Memory B cell (primary cell): ENCODE measurements at places on chromosomes 4 and X.

- DNase-seq, result no peak
Observed at GRCh38 chr4:122356317-122356808, 22.4 kb upstream of the ADAD1 start.

DNA sequence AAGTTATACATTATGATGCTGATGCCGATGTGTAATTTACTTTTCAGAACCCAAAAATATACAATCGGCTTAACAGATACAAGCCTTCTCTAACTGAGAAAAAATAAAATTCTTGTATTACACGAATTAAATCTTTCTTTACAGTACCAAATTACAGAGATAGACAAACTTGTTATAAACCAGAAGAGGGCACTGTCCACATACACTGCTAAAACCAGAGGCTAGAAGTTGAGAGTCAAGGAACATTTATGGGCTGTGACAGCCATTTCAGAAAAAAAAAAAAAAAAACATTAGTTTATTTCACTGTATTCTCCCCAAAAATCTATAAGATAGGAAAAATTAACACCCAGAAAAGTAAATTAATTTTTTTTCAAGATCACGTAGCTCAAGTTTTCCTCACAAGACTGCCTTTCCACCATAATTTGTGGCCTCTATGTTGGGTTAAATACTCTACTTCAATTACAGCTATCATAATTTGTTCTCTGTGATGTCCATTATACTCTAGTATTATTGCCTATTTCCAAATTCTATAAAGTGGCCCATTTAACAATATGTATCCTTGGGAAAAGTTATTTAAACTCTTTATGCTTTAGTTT lies 12.0 kb downstream of the EREG start:
- no peak for DNase-seq

DNA sequence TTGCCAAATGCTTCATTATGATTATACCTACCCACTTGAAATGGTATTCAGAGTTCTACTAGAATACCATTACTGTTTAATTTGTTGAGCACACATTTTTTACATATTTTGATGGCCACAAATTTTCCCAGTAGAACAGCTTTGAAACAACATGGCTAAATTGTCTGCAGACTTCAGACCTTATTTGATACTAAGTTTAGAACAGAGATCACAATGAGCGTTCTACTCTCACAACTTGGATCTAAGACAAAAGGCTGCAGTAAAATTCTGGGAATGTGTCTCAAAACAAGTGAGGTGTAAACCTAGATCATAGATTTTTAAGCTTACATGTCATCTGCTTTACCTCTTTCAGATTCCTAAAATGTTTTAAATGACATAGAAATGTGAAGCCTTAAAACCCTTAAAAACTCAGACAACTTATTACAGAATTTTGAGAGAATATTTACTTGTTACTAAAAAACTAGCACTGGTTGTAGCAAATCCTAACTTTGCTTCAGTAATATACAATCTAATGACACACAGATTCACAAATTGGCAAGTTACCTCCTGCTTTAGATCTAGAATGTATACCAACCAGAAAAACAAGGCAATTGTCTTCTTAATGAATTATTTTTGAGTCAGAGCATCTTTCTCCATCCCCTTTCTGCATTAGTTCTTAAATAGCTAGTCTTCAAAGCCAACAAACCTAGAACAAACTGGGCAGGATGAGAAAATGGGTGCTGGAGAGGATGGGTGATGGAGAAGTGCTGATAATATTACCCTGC lies 243.3 kb downstream of the SLC7A11 start:
- DNase-seq, result no peak

DNA sequence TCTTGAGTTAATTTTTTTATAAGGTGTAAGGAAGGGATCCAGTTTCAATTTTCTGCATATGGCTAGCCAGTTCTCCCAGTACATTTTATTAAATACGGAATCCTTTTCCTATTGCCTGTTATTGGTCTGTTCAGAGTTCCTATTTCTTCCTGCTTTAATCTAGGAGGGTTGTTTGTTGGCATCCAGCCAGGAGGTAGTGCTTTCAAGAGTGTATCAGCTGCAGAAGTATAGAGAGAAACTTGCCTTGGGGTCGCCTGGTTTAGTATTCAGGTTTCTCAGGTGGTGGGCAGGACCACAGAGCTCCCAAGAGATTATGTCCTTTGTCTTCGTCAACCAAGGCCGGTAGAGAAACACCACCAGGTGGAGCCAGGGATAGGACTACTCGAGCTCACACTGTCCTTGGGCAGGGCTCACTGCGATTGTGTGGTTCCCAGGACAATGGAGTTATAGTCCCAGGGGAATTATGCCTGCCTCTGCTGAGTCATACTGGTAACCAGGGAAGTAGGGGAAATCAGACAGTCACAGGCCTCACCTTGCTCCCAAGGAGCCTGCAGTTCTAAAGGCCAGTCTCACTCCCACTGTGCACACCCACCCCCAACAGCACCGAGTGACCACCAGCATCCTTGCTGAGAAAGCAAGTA lies 168.1 kb downstream of the VSIG4 start:
- DNase-seq, result no peak

- no peak for DNase-seq
Observed at GRCh38 chrX:17644001-17644400, 93.3 kb upstream of the SCML1 start.

GRCh38 chr4:4521136-4521535 lies 20.7 kb downstream of the STX18 start:
- DNase-seq, result no peak

DNA sequence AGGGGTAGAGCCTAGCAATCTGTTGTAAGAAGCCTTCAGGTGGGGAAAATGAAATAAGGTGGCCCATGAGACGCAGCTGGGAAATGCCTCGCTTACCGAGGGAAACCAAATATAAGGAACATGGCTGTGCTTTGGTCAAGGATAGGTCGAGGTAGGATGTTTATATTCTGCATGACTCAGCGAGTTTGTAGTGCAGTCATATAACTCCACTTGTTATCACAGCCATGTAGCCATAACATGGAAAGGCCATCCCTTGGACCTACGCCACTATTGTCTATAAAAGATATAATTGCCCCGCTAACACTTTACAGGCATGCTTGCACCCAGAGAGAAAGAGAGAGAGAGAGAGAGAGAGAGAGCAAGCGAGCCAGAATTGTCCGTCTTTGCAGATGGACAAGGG lies 80.9 kb upstream of the GLRA2 start:
- DNase-seq, result no peak

- DNase-seq, result no peak
Observed at GRCh38 chrX:68454476-68455150, 21.3 kb upstream of the OPHN1 start.

DNA sequence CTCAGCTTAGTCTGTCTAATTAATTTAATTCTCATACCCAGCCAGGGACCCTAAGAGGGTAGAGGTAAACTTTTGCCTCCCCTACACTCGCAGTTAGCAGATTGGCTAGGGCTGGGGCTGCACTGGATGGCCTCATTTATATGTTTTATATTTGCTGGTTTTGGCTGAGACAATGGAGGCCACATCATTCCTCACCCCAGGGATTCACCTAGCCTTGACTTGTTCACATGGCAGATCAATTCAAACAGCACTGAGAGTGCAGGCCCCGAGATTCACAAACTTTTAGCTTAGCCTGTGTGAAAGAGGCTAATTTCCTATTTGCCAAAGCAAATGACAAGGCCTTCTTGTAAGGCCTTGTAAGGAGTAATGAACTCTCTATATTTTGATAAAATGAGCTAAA lies 844.4 kb downstream of the ARAP2 start:
- no peak for DNase-seq

GRCh38 chr4:42881253-42881652 lies 11.3 kb upstream of the GRXCR1 start:
- DNase-seq, result no peak

GRCh38 chr4:121958777-121959176 lies 6.9 kb upstream of the TRPC3 start:
- DNase-seq, result no peak

DNA sequence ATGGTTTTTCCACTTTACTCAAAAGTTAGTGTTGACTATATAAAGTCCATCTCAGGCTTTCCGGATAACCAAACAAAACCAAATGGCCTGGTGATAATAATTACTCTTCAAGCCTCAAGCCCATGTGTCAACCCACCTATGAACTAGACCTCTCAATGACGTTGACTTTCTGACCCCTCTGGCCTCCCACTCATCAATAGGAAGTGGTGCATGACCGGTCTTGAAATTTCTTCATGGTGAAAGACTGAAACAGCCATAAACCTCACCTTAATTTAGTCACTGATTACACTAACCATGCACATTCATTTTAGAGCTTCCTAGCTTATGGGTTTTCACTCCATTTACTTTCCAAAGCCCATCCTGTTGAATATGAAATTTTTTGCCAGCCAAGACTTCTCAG lies 276.0 kb downstream of the KLHL13 start:
- no peak for DNase-seq

DNA sequence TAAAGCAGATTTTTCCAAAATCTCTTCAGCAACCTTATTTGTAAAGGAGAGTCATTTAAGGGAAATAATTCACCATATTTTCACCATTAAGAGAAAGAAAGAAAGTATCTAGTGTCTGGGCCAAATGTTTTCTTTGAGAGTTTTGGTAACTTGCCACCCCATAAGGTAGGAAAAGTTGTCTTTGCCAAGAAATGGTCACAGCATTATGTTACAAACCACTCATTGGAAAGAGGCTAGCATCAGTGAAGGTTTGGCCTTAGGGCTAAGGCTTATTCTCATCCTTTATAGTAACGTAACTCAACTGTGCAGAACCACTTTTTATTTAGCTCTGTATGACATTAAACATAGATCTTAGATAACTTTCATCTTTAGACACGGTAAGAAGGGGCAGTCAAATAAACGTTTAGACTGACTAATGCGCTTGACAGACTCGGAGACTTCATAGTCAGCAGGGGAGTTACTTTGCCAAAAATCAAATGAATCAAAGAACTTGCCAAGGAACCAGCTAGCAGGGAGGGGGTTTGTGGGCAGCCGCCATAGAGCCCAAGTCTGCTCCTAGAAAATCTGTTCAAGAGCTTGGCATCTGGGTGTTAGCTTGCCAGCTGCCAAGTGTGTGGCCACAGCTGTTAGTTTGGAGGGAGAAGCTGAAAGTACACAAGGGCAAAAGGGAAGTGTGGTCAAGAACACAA lies 182.8 kb upstream of the GRID2 start:
- no peak for DNase-seq

GRCh38 chr4:76729460-76729859 lies 168.5 kb downstream of the SOWAHB start:
- DNase-seq, result no peak

DNA sequence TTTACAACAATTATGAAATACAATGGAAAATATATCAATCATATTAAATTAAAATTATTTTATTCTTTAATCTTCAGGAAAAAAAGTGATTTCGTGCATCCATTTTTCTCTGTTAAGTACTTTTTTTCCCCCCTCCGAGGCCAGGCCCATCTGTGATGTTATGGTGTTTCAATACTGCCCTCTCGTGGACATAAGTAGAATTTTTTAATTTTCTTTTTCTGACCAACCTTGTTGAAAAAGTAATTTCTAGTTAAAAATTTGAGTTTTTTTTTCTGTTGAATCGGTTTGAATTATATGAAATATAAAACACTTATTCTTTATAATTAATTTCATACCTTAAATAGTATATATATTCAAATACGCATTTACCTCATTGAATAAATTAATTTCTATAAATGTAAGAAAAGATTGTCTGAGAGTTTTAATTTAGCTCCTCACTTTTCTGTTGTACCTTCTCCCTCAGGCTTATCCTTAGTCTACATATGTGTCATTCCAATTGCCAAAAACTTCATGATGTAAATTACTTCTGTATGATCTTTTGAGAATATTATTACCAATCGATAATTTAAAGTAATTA lies 175.8 kb upstream of the TECRL start:
- no peak for DNase-seq

GRCh38 chr4:111066447-111066846 lies 443.6 kb upstream of the PITX2 start:
- DNase-seq, result no peak

- no peak for DNase-seq
Observed at GRCh38 chrX:129823522-129823921, 20.2 kb downstream of the ZDHHC9 start.

- DNase-seq, result no peak
Observed at GRCh38 chrX:46333550-46333949, 211.7 kb downstream of the ZNF674 start.

DNA sequence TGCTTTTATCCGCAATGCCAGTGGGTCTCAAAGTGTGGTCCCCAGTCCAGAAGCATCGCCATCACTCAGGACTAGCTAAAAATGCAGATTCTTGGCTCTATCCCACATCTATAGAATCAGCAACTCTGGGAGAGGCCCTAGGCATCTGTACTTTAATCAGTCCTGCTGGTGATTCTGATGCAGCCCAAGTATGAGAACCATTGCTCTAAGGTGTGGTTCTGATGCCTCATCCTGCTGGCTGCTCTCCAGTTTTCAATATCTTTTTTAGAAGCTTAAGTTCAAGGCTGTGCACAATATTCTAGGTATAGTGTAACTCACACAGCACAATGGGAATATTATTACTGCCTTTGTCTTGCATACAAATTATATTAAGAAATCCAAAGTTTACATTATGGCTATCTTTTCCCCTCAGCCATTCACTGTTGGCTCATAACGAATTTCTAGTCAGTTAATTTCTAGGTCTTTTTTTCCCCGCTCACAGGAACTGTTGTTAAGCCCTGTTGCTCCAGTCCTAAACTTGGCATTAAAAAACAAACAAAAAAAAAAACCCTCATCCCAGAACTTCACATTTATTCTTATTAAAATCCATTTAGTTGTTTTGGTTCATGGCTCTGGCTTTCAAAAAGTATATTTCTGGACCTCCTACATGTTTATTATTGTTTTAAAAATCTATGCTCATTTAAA lies 109.1 kb downstream of the PHEX start:
- no peak for DNase-seq

DNA sequence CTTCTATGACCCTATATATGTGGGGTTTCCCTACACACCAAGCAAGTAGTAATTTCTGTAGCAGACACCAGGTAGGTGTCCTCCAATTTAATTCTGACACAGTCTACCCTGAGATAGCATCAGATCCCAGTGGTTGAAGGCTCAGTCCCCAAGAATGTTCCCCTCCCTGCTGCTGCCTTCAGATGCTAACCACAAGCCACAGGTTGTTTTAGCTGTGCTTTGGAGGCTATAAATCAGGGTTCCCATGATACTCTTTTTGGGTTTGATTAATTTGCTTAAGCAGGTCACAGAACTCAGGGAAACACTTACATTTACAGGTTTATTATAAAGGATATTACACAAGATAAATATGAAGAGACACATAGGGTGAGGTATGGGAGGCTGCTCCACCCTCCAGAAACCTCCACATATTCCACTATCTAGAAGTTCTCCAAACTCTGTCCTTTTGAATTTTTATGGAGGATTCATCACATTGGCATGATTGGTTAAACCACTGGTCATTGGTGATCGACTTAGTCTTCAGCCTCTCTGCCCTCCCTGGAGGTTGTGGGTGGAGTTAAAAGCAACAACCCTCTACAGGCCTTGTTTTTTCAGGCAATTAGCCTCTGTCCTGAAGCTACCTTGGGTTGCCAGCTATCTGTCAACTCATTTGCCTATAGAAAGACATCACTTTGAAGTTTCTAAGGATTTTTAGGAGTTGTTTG lies 50.8 kb downstream of the GRIA2 start:
- DNase-seq, result no peak

GRCh38 chr4:20480165-20480947 lies 219.9 kb upstream of the PACRGL start:
- no peak for DNase-seq
